Astrocyte of the spinal cord (primary cell): ENCODE measurements at places on chromosomes 3 and 15.
A peak's percentile ranks its signal among the peaks of the same experiment; 100 is the strongest.

GRCh38 chr3:134239538-134239937 is 11.1 kb downstream of the RYK start:
- no peak for DNase-seq

DNA sequence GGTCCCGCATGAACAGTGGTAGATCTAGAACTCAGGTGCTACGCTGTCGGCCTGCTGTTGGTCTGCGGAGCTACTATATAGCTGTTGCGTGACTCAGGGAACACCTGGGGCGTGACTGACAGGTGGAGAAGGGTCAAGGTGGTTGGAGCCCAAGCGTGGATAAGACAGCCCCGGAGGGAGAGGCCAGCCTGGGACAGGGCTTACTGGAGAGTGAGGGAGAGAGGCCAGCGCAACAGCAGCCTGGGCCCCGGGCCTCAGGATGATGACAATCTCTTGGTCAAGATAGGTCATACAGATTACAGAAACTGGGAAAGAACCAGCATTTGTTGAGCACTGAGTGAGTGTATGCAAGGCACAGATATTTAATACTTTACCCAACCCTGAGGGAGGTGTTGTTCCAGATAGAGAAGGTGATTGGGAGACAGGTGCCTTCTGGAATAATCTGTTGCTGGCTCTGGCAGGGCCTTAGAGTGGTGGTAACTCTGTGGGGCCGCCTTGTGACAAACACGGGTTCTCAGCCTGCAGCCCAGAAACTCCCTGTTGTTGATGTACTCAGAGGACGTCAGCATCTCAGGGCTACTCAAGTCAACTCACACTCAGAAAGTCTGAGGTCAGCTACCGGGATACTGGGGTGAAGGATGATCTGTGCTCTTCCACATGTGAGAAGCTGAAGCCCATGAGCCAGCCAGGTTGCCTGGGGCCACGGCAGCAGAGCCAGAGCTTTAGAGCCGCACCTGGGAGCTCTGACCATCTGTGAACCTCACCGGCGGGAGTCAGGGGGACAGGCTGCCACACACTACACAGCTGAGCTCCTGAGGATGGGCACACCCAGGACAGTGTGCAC is 265.4 kb upstream of the HES1 start:
- no peak for DNase-seq

GRCh38 chr3:186825294-186825821 is 17.2 kb upstream of the ADIPOQ start:
- DNase-seq, result peak; percentile 81

GRCh38 chr15:59594493-59594942 is 17.1 kb upstream of the GCNT3 start:
- peak; percentile 70 for DNase-seq

- DNase-seq, result no peak
Measured at GRCh38 chr15:89806210-89806558, 8.5 kb downstream of the ANPEP start.

DNA sequence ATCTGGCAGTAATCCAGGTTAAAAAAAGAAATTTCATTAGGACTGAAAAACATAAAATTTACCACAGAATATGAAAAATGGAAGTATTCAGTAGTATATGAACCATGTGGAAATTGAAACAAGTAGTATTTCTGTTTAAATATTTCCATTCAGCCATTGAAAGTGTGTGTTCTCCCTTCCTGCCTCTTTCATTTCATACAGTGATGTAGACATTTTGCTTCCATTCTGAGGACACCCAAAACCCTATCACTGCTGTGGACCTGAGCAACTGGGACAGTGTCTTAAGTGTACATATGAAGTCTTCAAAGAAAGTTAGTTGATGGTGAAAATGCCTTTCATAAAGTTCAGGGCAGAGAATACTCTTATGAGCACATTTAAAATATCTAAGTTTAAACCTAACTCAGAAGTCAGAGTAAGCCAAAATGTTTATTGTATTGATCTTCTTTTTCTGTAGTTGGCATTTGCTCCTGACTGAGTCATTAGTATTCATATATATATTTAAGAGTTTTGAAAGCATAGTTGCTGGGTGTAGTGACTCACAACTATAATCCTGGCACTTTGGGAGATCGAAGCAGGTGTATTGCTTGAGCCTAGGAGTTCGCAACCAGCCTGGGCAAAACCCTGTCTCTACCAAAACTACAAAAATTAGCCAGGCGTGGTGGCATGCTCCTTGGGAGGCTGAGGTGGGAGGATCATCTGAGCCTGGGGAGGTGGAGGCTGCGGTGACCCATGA is 198.8 kb downstream of the KLHL25 start:
- no peak for DNase-seq

DNA sequence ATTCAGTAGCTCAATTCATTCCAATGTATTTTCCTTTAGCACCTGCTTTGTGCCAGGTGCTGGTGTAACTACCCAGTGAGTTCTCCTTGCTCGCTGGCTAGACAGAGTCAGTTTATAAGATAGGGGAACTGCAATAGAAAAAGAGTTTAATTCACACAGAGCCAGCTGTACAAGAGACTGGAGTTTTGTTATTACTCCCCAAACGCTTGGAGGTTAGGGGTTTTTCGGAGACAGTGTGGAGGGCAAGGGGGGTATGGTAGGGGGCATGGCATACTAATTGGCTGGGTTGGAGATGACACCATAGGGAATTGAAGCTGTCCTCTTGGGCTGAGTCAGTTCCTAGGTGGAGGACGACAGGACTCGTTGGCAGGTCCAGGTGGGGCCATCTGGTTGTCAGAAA is 5.4 kb upstream of the CFAP91 start:
- no peak for DNase-seq

GRCh38 chr3:3241596-3241995 is 62.1 kb upstream of the CRBN start:
- DNase-seq, result no peak

- DNase-seq, result no peak
Measured at GRCh38 chr3:7585052-7585451, 724.1 kb downstream of the GRM7 start.

DNA sequence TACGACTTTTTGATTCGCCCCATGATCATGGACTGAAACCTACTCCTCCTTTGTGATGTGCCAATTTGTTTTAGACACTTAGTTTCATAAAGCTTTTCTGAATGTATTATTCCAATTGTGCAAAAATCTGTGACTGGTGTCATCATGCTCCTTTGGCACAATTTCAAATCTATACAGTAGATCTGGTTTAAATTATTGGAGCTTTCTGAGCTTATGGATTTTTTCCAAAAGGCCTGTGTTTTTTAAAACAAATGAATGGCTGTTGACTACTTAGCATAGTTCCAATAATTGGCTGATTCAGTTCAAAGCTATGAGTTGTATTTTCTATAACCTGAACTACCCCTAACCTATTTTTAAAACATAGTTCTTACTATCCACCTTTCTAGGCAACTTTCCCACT is 282.7 kb downstream of the CNTN3 start:
- no peak for DNase-seq

GRCh38 chr3:161388855-161389254 is 17.5 kb upstream of the SPTSSB start:
- DNase-seq, result no peak

- no peak for DNase-seq
Measured at GRCh38 chr3:15271785-15272381, 60.5 kb downstream of the SH3BP5 start.

DNA sequence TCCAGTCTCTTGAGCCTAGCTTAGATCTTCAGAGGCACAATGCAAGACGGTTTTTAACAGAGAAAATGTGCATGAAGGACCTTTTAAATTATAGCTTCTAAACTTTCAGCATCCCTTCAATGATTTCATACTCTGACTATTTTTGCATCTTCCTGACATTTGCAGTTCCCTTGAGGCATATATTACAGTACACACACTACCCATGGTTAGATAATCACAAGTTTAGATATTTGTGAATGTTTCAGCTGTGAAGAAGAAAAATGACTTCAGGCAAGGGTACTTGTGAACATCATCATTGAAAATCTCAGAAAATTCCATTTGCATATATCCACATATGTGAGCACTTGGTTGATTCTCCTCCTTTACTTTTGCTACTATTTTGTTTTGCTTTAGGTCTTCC is 341.5 kb downstream of the ROBO2 start:
- DNase-seq, result no peak

GRCh38 chr3:142615171-142615570 is 19.0 kb downstream of the PLS1 start:
- no peak for DNase-seq

GRCh38 chr3:178665747-178666146 is 129.5 kb downstream of the KCNMB2 start:
- no peak for DNase-seq

DNA sequence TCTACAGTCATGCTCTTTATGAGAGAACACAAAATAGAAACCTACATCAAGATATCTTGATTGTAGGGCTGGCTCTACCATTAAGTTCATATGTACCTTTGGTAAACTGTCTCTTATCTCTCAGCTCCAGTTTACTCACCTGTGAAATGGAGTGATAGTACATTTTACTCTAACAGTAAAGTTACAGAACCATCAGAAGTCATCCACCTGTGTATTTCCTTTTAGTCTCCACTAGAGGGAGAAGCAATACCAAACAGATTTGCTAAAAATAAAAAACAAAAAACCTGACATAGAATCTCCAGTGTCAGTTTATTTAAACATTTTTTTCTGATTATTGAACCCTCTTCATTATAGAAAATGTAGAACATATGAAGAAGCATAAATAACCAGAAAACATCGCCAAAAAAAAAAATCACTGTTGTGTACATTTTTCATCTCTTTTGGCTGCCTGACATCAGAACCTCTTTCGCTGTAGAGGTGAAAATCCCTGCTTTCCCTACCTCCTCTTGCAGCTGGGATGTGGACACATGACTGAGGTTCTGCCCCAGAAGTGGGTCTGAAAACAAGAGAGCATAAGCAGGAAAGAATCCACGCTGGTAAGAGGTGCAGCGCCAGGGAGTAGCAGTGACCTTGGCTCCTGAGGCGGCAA is 48.7 kb upstream of the WDR72 start:
- DNase-seq, result peak; percentile 1

GRCh38 chr15:69751147-69751546 is 298.5 kb downstream of the RPLP1 start:
- no peak for DNase-seq

GRCh38 chr3:73499787-73500186 is 125.0 kb downstream of the PDZRN3 start:
- peak; percentile 38 for DNase-seq

- peak; percentile 96 for DNase-seq
Measured at GRCh38 chr15:81091889-81092558, 42.0 kb upstream of the CFAP161 start.

DNA sequence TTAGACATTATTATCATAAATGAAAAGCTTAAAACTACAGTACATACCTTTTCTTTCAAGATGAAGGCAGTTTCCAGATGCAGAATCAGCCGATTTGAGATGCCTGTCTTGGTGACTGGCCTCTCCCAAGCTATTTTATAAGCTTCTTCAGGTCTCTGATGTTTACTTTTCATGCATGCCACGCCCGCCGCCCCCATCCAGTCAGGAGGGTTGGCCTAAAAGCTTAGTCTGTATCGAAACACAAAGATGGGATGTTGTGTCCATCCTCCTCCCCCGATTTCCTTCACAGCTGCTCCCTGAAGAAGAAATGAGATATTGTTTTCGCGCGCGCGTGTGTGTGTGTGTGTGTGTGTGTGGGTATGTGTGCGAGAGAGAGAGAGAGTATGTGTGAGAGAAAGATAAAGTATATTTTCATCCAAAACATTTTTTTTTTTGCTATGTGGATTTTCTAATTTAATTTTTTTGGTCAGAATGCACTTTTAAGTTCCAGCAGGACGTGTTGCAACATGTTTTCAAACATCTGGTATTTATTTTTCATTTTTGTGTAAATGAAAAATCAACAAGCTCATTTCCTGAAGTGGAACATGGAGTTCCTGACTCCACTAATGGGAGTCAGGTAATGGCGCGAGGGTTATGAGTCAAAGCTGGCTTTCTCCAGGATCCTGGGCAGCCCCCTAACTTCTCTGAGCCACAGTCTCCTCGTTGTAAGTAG is at the start of gene APOD:
TSS of gene APOD (minus strand) at position 110 of the 712 bp plus-strand sequence. CDS start 4,479 bp downstream, outside the sequence.
- peak; percentile 32 for DNase-seq

DNA sequence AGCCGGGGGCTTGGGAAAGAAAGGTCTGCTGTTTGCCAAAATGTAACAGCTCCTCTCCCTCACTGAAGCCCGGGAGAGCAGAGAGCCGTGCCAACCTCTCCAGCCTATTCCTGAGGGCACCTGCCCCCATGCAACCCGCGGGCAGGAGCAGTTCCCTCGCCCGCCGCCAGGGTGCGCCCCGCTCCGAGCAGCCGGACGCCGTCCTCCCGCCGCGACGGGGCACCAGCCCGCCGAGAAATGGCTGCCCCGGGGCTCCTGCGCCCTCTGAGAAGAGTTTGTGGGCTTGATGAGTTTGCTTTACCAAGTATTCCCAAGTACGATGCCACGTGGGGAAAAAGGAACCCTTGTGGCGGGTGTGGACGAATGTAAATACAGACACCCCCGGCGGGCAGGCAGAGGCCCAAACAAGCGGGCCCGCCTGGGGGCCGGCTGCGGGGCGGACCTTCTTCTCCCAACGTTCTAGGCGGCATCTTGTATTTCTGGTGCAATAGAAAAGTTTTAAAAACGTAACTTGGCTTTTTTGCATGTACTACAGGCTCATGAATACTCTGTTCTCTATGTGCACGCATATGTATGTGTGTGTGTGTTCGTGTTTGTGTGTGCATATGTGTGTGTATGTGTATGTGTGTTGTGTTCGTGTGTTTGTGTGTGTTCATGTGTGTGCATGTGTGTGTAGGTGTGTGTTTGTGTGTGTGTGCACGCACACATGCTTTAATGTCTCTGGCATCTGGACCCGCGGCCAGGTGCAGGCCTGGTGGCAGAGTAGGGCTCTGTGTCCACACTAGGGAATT is 162.9 kb downstream of the CHSY1 start:
- peak; percentile 50 for DNase-seq

- no peak for DNase-seq
Measured at GRCh38 chr15:93372865-93373223, 283.8 kb upstream of the RGMA start.

GRCh38 chr3:178966299-178967176 is 105.1 kb downstream of the ZMAT3 start:
- peak; percentile 68 for DNase-seq

DNA sequence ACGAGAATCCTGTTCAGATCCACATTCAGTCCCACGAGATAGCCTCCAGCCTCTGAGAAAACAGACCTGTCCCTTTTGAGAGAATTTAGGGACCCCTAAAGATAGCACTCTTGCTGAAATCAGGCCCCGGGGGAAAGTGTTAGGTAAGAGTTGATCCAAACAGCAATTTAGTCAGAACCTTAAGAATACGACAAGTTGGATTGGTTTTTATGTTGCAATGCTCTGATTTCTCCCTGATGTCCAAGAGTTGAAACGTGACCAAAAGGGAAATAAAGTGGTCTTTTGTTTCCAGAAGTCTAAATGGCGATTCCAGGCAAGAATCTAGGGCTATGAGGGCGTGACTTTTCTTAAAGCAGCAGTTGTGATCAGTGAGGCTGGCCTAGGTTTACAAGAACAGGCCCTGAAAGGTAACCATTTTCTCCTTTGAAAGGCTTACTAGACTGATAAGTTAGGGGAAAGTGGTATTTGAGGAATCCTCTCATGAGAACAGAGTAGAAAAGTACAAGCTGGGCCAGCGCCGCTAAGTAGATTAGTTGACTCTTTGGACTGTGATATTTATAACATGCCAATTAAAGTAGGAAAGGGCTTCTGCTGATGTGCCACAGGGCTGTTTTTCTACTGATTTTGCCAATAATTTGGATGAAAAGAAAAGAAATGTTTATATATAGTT is 4.9 kb downstream of the MAN2A2 start:
- no peak for DNase-seq
